ENCODE measurements at places on chromosomes 6 and 20.

- DNase-seq = no peak
These were observed 7.0 kb downstream of the UBD start for GRCh38 chr6:29552512-29553051.

DNA sequence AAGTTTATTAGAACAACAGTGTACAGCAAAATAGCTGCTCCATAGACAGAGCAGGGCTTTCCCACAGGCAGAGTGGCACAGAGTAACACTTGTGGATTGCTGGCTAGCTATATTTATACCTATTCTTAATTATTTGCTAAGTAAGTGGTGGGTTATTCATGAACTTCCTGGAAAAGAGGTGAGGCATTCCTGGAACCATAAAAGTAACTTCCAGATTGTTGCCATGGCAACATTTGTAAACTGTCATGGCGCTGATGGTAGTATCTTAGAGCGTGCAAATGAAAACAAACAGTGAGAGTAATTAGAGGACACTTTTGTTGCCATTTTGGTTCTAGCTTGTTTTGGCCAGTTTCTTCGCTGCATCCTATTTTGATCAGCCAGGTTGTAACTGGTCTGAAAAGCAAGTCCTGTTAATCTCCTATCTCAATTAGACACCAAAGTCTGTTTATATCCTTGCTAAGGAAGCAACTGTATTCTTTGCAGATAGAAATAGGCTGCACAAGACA, 23.9 kb downstream of the DEFB114 start:
- DNase-seq = no peak

DNA sequence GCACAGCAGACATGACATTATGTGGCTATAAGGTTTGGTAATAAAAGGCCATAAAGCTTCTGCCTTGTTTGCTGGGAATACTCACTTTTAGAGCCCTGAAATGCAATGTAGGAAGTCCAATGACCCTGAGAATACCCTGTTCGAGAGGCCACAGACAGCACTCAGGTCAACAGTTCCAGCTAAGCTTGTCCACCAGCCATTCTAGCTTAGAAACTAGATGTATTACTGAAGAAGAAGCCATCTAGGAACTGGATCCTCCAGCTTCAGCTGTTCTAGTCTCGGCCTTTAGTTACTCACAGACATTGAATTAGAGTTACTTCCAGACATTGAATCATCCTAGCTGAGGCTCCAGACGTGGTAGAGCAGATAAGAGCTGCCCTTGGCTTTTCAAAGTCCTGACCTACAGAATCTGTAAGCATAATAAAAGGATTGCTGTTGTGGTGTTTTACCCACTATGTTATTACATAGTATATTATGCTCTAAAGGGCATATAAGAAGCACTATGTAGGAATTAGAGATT, 84.9 kb downstream of the MMS22L start:
- no peak for DNase-seq

GRCh38 chr6:15623276-15624116, 39.3 kb downstream of the DTNBP1 start:
- DNase-seq = no peak

GRCh38 chr6:84897988-84898594, 133.7 kb upstream of the TBX18 start:
- no peak for DNase-seq

- no peak for DNase-seq
These were observed 7.1 kb downstream of the VNN2 start for GRCh38 chr6:132750455-132751248.

- DNase-seq = no peak
These were observed 411.4 kb downstream of the ESR1 start for GRCh38 chr6:152218887-152219286.

DNA sequence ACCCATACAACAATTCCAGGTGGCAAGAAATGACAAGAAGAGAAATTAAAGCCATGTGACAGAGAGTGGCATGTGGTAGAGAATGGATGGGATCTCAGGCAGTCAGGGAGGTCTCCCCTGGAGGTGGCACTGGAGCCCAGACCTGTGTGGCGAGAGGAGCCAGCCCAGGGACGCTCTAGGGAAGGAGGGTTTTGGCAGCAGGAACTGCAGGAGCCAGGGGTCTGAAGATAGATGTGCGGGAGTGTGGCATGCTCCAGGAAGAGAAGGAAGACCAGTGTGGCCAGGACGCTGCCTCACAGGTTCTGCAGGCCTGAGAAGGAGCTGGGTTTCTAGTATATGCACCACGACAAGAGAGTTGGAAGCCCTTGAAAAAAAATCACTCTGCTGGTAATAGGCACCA, 45.1 kb downstream of the SPATA2 start:
- no peak for DNase-seq

- no peak for DNase-seq
These were observed 46.9 kb downstream of the LYRM4 start for GRCh38 chr6:5213836-5214235.

DNA sequence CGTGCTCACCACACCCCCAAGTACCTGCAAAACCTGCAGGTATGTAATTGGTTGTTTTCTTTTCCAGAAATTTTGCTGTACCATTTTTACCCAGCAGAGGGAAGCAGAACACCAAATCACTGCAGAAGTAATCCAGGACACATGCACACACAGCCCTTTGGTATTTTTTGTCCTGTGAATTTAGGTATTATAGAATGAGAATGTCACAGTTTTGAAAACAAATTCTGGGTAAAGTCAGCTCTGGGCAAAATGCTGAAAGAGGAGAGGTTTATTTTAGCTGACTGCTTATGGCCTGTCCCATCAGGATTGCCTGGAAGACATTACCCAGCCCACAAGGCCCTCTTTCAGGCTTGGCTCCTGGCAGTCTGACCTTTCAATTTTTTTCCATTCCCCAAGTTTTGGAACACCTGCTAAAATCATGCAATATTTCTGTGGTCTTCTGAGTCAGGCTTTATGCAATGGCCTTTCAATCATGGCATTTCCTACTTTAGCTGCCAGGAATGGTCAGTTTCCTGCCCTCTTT, 3.5 kb upstream of the EFHC1 start:
- DNase-seq = peak; percentile 43

GRCh38 chr6:108260126-108260808, 573 bp downstream of the SNX3 start:
- DNase-seq = peak; percentile 46

- no peak for DNase-seq
These were observed 2.1 kb downstream of the HIVEP1 start for GRCh38 chr6:12014027-12014872.

DNA sequence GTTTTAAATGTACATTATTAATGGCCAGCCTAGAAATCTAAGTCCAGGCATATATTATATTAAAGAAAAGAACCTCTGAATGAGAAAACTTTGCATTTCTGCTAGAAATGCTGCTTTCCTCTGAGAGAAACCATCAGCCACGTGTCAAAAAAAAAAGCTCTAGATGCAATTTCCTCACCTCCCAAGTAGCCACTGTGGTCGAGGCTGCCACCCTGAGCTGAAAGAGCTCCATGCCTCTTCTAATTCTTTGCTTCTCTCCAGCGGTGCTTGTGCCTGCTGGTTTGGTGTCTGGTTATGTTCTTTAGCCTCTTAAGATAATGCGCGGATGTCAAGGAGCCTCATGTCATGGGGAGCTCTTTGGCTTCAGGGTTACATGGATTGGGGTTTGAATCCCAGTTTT, 316.0 kb downstream of the TFAP2C start:
- no peak for DNase-seq

DNA sequence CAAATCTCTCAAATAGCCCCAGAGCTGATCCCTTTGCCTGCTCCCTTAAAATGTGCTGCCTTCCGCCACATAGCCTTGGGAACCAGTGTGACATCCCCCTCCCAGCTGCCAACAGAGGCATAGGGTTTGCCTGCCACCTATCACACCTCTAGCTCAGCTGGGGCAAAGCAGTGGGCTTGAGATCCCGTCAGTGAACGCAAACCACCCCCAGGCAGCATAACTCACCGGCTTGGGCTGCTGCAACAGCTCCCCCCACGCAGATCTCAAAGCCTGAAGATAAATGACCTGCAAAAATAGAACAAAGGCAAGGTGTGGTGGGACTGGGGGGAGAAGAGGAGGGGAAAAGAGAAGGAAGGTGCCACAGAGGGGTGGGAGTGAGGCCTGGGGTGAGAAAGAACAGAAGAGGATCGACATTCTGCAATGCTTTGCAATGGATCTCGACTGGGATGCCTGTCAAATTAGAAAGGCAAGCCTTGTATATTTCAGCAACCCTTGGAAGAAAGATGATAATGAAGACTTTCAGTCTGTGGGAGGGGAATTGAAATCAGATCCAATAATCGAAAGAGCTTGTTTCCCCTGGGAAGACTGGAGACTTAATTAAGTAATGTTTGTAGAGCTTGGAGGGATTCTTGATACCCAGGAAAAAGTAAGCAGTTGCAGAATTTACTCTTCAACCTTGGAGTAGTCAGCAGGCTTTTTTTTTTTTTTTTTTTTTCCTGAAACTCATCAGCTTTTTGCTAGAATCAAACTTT, 1.3 kb downstream of the PDYN start:
- no peak for DNase-seq

DNA sequence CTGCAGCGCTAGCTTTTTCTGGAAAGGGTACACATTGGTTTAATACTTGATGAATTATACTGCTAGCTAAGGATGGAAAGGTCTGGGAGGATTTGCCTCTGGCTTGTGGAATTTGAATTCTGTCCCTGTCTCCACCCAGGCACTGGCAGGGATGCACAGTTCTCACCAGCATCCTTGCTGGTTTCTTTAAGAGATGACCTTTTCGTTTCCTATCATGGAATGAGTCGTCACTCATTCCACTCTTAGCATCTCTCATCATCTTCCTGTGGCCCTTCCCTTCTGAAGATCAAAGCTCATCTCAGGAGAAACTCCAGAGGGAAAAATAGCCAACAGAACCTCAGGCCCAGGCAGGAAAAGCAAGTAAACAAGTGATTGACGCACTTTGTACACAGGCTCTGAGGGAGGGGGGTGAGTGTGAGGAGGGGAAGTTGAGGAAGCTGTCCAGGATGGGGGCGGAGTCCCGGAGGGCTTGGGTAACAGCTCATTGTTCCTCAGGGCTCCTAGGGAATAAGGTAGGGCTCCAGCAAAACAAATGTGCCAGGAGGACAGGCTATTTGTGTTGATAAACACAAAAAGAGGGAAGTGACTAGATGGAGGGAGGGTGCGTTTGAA, 25.7 kb upstream of the SAYSD1 start:
- no peak for DNase-seq

DNA sequence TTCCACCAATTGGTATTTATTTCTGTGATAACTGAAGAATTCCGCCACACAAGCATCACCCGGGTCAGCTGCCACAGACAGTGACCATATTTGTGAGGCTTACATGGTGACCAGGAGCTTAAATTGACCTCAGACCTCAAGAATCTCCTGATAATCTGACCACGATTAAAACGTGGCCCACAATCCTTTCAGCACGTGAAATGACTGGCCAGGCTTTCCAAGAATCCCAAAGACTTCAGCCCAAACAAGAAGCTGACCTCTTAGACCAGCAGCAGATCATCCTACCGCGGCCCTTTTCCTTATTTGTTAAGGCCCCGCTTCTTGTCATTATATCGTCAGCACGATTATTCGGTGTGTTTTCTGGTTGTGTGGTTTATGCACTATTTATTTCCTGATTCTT, 45.6 kb upstream of the CD93 start:
- DNase-seq = no peak

DNA sequence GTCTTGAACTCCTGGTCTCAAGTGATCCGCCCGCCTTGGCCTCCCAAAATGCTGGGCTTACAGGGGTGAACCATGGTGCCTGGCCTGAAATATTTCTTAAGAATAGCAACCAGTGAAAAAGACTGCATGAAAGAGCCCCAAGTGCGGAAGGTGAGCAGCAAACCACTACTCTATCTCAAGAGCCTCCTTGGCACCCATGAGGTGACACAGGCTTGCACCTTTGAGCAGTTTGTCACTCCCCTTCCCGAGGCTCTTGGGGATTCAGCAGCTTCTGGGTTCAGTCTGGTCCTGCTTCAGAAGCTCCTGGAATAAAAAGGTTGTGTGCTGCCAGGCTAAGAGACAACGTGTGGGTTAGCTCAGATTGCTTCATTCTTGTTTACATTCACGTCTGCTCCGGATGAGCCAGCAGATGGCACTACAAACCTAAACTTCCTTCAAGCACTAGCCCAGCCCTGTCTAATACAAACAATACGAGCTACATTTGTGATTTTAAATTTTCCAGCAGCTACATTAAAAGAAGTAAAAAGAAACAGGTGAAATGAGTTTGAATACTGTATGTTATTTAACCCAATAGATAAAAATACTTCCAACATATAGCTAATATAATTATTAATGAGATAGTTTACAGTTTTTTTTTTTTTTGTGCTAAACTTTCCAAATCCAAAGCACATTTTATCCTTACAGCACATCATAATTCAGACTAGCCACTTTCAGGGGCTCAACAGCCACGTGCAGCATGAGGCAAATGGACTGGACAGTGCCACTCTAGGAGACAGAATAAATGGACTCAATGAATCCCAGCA, 46.2 kb downstream of the GJA10 start:
- DNase-seq = peak; percentile 83

- DNase-seq = no peak
These were observed 229.2 kb downstream of the PRL start for GRCh38 chr6:22067671-22068070.
